ENCODE measurements at places on chromosomes 1 and 21.
A peak's percentile ranks its signal among the peaks of the same experiment; 100 is the strongest.

- no peak for DNase-seq
Measured at GRCh38 chr1:18479454-18479853, 1.3 kb upstream of the KLHDC7A start.

DNA sequence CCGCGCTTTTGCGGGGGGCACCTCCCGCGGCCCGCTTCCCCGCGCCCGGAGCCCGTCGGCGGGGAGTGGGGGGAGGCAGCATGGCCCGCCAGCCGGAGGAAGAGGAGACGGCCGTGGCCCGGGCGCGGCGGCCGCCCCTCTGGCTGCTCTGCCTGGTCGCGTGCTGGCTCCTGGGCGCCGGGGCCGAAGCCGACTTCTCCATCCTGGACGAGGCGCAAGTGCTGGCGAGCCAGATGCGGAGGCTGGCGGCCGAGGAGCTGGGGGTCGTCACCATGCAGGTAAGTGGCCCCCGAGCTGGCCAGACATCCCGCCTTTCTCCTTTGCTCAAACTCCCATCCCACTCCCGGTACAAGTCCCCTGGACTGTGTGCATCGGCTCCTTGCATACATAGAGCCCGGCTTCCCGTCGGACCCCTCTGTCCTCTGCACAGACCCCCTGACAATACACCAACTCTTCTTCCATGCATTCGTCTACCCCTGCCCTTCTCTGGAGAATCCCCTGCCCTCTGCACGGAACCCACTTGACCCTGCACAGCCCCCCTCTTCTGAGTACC, 812 bp downstream of the CACHD1 start:
- no peak for DNase-seq

DNA sequence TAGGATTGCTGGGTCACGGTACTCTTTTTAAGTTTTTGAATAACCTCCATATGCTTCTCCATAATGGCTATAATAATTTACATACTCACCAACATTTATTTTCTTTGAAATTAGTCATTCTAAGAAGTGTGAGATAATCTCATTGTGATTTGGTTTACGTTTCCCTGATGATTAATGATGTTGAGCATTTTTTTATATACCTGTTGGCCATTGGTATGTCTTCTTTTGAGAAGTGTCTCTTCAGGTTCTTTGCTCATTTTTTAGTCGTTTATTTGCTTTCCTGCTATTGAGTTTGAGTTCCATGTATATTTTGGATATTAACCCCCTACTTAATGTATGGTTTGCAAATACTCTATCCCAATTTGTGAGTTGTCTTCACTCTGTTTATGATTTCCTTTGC, 9.3 kb downstream of the RNF187 start:
- DNase-seq: no peak

DNA sequence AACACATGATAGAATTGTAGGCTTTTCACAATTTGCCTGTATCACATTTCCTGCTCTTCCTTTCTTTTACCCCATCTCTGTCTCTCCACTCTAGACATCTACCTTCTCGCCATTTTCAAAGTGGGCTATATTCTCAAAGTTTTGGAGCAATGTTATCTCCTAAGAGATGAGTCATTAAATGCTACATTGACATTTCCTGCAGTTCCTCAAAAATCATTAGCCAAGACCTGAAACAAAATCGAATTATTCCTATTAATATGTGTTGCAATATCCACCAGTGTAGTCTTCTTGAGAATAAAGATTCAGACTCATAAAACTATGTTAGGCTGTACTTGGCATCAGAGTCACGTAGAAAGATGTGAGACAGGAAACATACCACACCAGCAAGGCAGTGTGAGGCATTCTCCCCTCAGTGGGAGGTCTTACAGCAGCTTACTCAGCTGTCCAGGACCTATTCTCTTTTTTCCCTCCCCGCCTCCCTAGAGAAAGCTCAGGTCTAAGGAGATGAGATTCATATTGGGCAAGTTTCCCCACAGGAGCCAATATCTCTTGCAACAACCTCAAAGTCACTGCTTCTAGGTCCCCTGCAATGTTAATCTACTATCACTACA, 38.8 kb downstream of the FRRS1 start:
- DNase-seq: no peak

- no peak for DNase-seq
Measured at GRCh38 chr1:25914074-25914995, 8.1 kb upstream of the STMN1 start.

GRCh38 chr21:25489673-25490072, 117.6 kb downstream of the MRPL39 start:
- DNase-seq: no peak

GRCh38 chr1:42183957-42184268, 19.4 kb upstream of the GUCA2A start:
- DNase-seq: no peak

GRCh38 chr1:81323862-81324261, 476.9 kb upstream of the ADGRL2 start:
- no peak for DNase-seq

GRCh38 chr1:30745156-30745833, 12.3 kb downstream of the LAPTM5 start:
- no peak for DNase-seq

DNA sequence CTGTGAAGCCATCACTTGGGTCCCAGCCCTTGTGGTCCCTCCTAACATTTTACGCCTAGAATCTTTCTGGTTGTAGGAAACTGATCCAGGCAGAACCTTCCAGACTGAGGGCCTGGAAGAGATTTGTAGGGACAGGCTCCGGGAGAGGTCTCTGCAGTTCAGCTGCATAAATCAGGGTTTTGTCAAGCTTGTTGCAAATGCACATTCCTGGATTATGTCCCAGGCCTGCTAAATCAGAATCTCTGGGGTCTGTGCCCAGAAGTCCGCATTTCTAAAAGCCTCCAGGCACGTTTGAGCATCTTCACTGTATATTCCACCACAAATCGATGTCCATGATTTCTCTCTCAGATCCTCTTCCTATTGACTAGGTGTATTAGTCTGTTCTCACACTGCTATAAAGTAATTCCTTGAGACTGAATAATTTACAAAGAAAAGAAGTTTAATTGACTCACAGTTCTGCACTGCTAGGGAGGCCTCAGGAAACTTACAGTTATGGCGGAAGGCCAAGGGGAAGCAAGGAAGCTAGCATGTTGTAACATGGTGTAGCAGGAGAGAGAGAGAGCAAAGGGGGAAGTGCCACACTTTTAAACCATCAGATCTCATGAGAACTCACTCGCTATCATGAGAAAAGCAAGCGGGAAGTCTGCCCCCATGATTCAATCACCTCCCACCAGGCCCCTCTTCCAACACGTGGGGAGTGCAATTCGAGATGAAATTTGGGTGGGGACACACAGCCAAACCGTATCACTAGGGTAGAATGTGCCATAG, 1.2 kb upstream of the FHAD1 start:
- no peak for DNase-seq

DNA sequence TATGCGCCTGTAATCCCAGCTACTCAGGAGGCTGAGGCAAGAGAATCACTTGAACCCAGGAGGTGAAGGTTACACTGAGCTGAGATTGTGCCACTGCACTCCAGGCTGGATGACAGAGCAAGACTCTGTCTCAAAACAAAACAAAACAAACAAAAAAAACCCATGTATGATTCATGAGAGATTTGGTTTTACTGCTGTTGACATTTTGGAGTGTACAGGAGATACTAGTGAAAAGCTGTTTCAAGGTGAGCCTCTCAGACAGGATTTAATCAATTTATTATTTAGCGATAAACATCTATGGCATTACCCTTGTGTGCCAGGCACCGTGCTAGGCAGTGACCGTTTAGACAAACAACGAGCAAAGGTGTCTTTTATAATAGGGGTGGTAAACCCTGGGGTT, 16.5 kb downstream of the LHX4 start:
- DNase-seq: no peak

- no peak for DNase-seq
Measured at GRCh38 chr1:85344256-85344694, 67.8 kb upstream of the BCL10 start.

- no peak for DNase-seq
Measured at GRCh38 chr1:67752306-67752705, 67.3 kb downstream of the GADD45A start.

GRCh38 chr1:40059960-40060750, 19.6 kb downstream of the CAP1 start:
- DNase-seq: no peak

- no peak for DNase-seq
Measured at GRCh38 chr1:43123031-43123430, 49.1 kb downstream of the EBNA1BP2 start.

DNA sequence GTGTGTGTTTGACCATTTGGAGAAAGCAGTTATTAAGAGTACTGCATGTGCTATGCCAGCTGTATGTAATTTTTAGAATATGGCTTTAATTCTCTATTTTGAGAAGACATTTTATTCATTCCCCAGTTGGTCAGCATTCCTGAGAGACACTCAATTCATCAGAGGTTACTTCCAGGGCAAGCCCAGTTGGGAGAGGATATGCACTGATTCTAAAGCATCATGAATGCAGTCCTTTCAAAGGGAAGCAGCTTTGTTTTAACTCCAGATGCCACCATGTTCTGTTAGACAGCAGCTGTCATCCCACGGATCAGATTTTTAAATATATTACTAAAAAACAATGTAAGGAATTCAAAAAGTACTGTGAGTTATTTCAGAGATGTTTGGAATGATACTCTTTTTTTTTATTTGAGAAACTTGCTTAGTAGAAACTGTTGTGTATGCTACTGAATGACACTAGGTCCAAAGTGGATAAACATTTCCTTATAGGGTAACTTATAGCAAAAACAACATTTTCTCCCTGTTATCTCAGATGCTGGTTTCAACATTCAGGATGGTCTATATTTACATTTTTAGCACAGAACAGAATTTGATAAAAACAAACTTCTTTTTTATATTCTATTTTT, 149.5 kb upstream of the B3GALT2 start:
- DNase-seq: no peak

DNA sequence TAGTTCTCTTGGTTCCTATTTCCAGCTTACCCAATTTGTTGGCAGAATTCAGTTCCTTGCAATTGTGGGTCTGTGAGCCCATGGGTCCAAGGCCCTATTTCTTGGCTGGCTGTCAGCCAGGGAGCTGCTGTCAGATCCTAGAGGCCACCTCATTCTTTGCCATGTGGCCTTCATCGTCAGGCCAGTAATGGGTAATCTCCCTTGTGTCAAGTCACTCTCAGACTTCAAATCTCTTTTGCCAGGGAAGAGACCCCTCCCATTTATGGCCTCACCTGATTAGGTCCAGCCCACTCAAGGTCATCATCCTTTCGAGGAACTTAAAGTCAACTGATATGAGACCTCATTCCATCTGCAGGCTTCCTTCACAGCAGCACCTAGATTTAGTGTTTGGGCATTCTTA, 17.9 kb downstream of the OBSCN start:
- DNase-seq: no peak

GRCh38 chr1:226988334-226988666, 48.2 kb downstream of the COQ8A start:
- DNase-seq: no peak

DNA sequence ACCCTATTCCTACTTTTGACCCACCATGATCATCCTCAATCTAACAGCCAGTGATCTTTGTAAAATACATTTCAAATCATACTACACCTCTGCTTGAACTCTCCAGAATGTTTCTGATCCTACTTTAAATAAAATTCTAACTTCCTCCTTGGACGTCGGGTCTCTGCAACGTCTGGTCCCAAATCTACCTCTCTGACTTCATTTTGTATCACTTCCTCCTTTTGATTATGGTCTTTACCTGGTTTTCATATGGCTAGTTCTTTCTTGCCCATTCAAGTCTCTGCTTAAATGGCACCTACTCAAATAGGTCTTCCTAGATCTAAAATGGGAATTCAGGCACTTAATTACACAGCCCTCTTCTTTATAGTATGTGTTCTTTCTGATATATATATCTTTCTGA, 18.2 kb downstream of the PLPPR4 start:
- no peak for DNase-seq

- no peak for DNase-seq
Measured at GRCh38 chr1:153613406-153613805, 469 bp upstream of the S100A16 start.

- no peak for DNase-seq
Measured at GRCh38 chr1:174428033-174428432, 19.7 kb upstream of the GPR52 start.

GRCh38 chr1:119079881-119080280, 60.6 kb downstream of the WARS2 start:
- no peak for DNase-seq

DNA sequence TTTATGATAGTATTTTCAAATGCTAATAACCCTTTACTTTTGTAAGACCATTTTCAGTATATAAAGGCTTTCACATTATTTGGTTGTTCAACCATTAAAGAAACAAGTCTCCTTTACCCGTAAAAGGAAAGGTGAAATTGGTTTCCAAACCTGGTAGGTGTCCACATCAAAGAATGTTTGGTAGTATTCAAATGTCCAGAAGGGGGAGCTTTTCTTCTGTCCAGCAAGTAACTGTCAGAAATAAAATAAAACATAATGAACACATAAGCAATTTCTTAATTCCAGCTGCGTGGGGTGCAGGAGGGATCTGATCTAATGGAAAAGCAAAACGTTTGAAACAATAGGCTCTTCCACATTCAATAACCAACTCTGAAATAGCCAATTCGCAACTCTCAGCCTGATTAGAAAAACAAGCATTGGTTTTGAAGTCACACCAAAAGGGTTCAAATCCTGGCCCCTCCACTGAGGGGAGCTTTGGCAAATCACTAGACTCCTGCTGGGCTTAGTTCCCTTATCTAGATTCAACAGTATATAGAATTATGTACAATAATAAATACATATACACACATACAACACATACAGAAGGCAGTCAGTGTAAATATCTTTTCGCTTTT, 11.0 kb downstream of the YIPF1 start:
- DNase-seq: peak; percentile 16

- DNase-seq: no peak
Measured at GRCh38 chr1:30955448-30956015, 47.0 kb upstream of the SDC3 start.

GRCh38 chr1:27015260-27015659, 2.6 kb upstream of the TENT5B start:
- DNase-seq: no peak

DNA sequence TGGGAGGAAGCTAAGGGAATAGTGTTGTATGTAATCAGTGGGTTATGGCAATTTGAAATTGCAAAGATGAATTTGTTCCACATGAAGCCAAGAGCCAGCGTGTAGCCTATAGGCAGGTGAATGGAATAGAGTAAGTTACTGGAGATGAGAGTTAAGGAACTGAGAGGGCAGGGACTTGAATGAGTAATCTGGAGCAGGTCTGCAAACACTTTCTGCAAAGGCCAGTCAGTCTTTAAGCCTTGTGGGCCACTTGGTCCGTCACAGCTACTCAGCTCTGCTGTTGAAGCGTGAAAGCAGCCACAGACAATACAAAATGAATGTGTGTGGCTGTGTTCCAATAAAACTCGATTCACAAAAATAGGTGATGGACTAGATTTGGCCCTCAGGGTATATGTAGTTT, 29.2 kb downstream of the SZT2 start:
- DNase-seq: no peak
